ENCODE measurements at places on chromosomes 13 and 19.

- no peak for DNase-seq
Measured at GRCh38 chr13:105403086-105403485, 1132.4 kb downstream of the EFNB2 start.

DNA sequence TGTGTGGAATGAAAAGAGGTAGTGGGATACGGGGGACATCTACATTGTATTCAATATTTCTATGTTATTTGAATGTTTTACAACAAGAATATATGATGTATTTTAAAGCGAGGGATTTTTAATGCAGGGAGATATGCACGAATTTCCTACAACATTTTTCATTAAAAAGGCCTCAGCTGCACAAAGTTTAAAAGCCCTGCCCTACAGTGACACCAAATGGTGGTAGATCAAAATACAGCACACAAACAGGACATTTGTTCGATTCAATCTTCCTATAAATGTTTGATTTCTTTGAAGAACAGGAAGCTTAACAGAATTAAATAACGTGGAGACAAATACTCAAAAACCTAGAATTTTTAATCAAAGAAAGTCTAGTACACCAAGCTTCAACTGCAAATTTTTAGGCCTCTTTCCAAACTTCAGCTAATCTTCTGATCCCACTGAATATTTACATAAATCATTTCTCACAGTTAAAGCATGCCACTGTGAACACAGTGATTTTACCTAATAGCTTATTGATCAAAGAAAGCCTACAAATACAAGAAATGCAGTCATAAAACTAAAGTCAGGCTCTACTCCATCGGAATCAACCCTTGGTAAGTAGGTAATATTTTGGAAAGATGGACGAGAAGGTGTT lies 257.2 kb downstream of the DIAPH3 start:
- DNase-seq, result no peak

DNA sequence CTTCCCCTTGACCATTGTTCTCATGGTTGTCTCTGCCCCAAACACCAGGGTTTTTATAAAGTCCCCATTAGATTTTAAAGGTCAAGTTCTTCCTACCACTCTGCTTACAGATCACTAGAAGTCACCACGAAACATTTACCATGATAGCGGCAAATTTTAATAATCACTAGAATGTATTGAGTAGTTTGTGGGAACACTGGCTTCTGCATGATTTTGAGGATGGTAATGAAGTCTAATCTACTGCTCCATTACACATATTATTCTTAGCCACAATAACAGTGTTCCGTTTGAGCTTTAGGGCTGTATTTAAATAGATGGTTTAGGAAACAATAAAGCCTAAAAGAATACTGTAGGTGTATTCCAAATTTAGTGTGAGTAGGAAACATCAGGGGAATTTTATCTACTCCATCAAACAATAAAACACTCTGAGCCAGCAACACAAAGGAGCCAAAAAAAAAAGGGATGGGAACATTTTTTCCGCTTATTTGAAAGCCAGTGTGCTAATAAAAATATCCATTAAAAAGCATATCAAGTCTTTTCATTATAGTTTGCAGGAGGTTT lies 49.7 kb downstream of the KLF12 start:
- DNase-seq, result no peak

GRCh38 chr13:21121616-21122015 lies 54.7 kb downstream of the SKA3 start:
- DNase-seq, result no peak

DNA sequence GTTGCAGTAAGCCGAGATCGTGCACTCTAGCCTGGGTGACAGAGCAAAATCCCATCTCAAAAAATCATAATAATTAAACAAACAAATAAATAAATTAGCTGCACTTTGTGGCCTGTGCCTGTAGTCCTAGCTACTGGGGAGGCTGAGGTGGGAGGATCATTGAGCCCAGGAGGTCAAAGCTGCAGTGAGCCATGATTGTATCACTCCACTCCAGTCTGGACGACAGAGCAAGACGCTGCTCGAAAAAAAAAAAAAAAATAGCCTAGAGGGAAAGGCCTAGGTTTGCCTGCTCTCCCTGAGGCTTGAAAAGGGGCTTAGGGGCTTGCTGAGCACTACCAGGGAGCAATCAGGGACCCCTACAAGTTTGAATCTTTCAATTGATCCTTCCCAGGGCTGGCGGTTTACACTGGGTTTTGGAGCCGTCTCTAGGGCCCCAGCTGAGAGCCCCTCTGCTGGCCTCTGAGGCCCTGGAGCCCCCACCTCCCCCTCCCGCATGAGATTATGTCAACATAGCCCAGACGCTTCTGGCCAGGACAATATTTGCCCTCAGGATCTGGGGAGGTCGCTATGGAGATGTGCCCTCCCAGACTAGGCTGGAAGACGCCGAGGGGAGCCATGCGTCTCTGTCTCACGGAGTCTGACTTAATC lies 10.4 kb upstream of the GIPR start:
- no peak for DNase-seq

Measured in activated CD4-positive, CD25-positive, alpha-beta regulatory T cell treated with anti-CD3 and anti-CD28 coated beads, Interleukin-2, amount 50 U/mL, for 72 hours (primary cell).